Posterior cingulate gyrus (tissue), 11 donors: ENCODE measurements at places on chromosomes 11 and 22.
A peak's percentile ranks its signal among the peaks of the same experiment; 100 is the strongest.

DNA sequence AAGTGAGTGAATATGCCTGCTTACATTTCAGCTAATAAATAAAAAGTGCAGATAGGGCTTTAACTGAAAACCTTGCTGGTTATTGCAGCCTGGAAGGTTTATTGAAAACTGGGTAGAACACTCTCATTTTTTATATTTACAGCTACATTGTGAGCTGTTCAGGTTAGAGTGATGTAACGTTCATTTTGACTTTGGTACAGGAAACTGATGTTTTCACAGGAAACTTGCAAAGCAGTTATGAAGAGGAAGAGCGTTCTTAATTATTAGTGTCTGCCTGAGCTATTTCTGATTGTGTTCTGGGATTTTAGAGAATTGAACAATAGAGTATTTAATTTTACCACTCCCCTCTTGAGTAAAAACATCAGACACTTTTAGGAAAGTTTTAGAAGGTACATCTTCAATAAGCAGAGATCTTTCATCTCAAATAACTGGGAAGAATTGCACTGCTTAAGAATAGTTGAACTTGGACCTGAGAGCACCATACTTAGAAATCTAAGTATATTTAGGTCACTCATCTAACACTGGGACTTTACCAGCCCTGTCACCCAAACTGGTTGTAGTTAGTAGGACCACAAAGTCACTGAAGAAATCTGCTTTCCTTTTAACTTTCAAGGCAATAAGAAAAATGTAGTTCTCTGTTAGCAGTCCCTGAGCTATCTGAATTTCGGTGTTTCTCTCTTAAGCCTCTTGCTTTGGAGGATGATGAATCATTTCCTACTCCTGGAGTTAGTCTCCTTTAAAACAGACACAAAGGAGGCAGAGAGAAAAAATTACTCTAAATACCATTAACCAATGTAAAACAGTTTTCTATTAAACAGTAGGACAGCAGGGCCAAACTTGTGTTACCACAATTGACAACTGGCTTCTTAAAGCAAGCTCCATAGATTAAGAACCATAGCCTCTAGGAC lies 128.6 kb upstream of the DDI1 start:
- no peak for DNase-seq

GRCh38 chr11:22521226-22521625 lies 104.4 kb downstream of the FANCF start:
- no peak for DNase-seq

DNA sequence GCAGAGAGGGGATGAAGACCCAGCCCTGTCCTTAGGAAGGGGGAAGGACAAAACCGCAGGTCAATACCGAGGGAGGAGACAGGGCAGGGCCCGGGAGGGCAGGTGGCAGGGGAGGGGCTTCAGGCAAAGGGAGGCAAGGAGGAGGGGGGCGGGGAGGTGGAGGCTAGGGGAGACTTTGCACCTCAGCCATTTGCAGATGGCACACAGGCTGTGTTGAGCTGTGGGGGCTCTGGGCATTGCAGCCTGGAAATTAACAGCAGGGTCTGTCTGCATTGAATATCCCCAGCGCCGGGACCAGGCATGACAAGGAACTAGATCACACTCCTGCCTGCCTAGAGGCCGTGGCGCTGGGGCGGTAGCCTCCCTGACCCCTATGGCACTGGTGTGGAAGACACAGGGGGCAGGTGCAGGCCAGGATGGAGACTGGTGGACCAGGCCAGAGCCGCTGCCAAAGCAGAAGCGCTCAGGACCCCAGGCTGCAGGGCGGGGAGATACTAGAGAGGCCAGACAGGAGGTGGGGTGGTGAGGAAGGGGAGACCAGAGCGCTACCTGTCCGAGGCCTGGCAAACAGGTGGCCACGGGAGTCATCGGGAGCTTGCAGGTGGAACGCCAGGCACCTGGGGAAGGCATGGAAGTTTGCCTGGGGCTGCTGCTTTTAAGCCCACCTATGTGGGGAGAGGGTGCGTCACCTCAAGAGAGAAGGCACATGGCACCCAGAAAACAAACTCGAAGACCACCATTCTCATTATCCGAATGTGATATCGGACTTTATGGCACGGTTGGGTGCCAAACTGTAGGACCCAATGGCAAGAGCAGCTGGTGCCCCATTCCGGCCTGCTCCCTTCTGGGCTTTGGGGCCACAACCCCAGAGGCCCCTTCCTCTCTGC lies 11.5 kb downstream of the CBX6 start:
- DNase-seq, result no peak

GRCh38 chr22:48208894-48209293 lies 1446.4 kb downstream of the TBC1D22A start:
- no peak for DNase-seq

DNA sequence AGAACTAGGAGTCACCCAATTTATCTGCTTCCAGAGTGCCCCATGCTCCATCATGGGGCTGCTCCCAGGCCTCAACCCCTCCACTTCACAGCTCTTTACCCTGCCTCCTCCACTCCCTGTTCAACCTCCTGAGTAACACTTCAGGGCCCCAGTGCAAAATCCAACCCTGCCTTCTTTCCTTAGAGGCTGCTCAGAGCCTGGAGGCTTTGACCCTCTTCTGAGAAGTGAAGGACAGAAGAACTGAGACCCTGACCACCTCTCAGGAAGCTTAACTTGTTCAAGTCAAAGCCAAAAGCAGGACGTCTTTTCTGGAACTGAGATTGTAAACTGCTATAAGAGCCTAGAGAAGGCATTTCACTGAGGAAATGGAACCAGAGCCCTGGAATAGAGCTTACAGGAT lies 15.5 kb downstream of the EIF3F start:
- DNase-seq, result no peak

DNA sequence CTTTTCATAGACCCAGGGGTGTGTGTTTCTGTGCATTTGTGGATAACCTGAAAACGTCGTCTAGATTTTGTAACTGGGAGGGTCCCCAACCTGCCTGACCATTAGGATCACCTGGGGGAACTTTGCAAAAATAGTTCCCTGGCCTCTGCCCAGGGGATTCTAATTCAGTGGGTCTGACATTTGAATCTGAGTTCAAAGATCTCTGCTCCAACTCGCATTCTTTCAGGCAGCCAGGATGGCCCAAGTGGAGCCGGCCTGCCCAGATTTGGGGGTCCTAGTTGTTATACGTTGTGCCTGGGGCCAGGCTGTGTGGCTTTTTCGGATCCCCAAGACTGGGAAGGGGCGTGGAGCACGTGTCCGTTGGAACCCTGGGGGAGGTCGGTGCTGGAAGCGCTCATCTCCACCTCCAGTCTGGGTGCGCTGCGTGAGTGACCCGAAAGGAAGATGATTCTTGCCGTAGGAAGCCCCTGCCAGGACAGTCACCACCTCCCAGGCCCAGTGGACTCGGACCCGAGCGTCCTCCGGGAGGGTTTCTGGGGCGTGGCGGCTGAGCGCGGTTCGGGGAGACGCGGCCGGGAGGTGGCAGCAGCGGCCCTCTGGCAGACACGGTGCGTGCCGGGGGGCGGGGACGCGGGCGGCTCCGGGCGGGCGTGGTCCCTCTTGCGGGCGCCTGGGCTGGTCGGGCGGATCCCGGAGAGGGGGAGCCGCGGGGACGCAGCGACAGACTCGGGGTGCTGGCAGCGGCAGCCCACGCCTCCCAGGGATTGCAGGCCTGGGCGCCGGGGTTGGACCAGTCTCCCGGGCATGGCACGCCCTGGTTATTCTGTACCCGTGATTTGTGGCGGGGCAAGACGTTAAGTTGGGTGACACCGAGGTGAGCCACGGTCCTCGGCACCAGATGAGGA lies 29.2 kb upstream of the PLET1 start:
- peak; percentile 76 for DNase-seq

GRCh38 chr11:74672332-74672955 lies 58.8 kb downstream of the CHRDL2 start:
- DNase-seq, result no peak

- DNase-seq, result no peak
These were observed 174.2 kb downstream of the ETS1 start for GRCh38 chr11:128412847-128413791.

- no peak for DNase-seq
These were observed at the start of gene FREY1 for GRCh38 chr11:45906965-45907611. Gene FREY1 (minus strand): TSS chr11:45907271. CDS start chr11:45907245, 26 bp downstream.

- no peak for DNase-seq
These were observed 155.3 kb downstream of the MIAT start for GRCh38 chr22:26812731-26813130.

GRCh38 chr11:102446606-102447005 lies 6.0 kb downstream of the TMEM123 start:
- DNase-seq, result no peak

GRCh38 chr11:72491001-72491400 lies 56.7 kb upstream of the CLPB start:
- no peak for DNase-seq

- DNase-seq, result no peak
These were observed 5.5 kb downstream of the PRDX5 start for GRCh38 chr11:64323373-64323772.

- no peak for DNase-seq
These were observed 90.0 kb downstream of the AMOTL1 start for GRCh38 chr11:94858012-94858705.

DNA sequence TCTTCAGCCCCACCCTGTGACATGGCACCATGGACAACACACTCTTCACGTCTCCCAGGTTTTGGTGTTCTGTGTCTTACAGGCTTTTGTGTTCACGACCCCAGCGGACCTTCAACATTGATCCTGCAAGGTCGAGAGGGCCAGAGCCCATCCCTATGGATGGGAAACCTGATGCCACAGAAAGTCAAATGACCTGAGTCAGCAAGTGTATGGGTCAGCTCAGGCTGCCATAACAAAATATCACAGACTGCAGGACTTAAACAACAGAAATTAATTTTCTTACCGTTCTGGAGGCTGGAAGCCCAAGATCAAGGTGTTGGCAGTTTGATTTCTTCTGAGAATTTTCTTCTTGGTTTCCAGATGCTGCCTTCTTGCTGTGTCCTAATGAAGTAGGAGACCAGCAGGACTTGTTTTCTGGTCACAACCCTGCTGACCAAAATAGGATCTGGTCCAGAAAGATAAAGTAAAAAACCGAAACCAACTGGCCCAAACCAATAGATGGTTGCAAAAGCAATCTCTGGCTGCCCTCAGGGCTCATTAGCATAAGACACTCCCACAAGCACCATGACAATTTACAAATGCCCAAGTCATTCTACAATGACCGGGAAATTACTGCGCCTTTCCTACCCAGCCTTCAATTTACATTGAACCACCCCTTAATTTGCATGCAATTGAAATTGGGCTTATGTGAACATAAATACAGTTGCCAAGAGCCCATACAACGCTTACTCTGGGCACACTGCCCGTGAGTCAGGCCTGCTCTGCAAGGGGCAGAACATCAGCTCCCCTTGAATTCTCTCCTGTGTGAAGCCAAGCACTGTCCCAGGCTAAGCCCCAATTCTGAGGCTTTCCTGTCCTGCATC lies 113.9 kb downstream of the RPS6KA4 start:
- DNase-seq, result no peak

DNA sequence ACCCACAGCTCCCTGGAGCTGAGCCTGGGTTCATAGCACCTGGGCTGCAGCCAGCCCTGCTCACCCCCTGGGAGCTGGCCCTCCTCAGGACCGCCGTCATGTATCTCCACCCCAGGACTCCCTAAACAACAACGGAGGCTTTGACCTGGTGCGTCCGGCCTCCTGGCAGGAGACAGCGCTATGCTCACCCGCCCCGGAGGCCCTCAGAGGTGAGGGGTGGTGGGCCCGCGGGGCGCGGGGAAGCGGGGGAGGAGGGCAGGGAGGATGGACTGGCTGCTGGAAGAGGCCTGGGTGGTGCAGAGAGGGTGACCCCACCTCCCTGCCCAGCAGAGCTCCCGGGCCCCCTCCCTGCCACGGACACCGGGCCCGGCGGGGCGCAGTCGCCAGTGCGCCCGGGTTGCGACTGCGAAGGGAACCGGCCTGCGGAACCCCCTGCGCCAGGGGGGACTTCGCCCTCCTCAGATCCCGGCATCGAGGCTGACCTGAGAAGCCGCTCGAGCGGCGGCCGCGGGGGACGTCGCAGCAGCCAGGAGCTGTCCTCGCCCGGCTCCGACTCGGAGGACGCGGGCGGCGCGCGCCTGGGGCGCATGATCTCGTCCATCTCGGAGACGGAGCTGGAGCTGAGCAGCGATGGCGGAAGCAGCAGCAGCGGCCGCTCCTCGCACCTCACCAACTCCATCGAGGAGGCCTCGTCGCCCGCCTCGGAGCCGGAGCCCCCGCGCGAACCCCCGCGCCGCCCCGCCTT lies 3.1 kb downstream of the MAPK8IP2 start:
- no peak for DNase-seq

DNA sequence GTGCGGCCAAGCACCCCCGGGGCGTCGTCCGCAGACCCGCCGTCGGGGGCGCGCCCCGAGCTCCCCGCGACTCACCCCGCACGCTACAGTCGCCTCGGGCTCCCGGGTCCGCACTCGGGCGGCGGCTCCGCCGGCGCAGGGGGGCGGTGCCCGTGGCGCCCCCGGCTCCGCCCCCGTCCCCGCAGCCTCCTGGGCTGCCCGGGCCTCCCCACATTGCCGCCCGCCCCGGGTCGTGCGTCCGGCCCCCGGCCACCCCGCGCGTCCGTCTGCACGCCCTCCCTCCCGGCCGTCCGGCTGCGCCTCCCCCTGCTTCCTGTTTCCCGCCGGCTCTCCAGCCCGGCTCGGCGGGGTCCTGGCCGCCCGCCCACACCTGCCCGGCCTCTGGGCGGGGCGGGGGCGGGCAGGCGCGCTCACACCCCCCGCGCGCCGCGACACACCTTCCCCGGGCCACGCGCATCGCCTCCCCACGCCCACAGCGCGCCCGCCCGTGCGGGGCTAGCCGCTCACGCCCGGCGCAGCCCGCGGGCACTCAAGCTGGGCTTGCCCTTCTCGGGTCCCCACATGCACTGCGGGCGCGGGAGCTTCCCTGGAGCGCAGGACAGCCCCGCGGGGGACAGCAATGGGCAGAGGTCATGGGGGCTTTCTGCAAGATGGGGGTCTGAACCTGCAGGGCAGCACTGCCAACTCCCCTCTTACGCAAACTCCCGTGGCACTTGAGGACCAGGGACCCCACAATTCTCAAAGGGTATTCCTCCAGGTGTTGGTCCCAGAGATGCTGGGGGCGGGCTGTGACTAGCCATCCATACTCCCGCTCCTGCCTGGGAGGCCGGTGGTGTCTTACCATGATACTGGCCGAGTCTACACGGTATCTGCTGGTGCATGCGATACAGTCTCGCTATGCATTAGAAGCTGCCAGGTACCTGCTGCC lies at the start of gene CARD10:
CARD10 (minus strand) TSS at position 148 of the 928 bp plus-strand sequence. CDS start 215 bp downstream, outside the sequence.
- no peak for DNase-seq

- DNase-seq, result no peak
These were observed 68.9 kb downstream of the C11orf58 start for GRCh38 chr11:16807306-16807705.

GRCh38 chr11:46557684-46558151 lies 36.1 kb downstream of the AMBRA1 start:
- no peak for DNase-seq

DNA sequence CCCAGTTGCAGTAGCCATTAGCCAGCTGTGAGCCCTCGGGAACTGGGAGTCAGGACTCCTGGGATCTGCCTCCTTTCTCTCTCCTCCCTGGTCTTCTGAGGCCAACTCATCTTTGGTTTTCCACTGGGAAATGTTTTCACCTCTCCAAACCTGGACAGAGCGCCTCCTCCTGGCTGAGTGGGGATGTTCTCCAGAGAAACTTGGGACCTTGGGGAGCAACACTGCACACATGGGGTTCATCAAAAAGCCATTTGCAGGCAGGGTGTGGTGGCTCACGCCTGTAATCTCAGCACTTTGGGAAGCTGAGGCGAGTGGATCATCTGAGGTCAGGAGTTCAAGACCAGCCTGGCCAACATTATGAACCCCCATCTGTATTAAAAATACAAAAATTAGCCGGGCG lies 145.4 kb downstream of the NECTIN1 start:
- no peak for DNase-seq
